ENCODE measurements at places on chromosomes 2 and 18. TPM values are rescaled to one million over a fixed set of nuclear protein-coding genes. Genes with fewer than 3 reads are reported as not detected.

Gene FABP1
- polyA plus RNA-seq, result not detected

Gene C2orf81
- 3.8 TPM for polyA plus RNA-seq

- DNase-seq, result peak; percentile 52
These were observed 37.5 kb downstream of the SLC4A3 start for GRCh38 chr2:219664944-219665343.

- DNase-seq, result no peak
These were observed 25.2 kb downstream of the SIX2 start for GRCh38 chr2:44983836-44984604.

Gene C2orf66
- 0.10 TPM for polyA plus RNA-seq

- no peak for DNase-seq
These were observed 93.9 kb upstream of the LGALSL start for GRCh38 chr2:64359892-64360657.
